Left ventricle myocardium superior (tissue), 1 donor: ENCODE measurements at places on chromosomes 12 and 14. TPM values are rescaled to one million over a fixed set of nuclear protein-coding genes. Genes with fewer than 3 reads are reported as not detected.

KRT72 gene
- not detected for total RNA-seq

- no peak for DNase-seq
These were observed 101.4 kb downstream of the SLC8A3 start for GRCh38 chr14:70087380-70087697.

CLEC2A gene
- total RNA-seq: not detected

- no peak for DNase-seq
These were observed 96.3 kb upstream of the HIF1A start for GRCh38 chr14:61598980-61599379.

GRCh38 chr12:68844788-68845695, 37.1 kb downstream of the MDM2 start:
- DNase-seq: no peak

ENDOU gene
- total RNA-seq: 0.30 TPM

DNA sequence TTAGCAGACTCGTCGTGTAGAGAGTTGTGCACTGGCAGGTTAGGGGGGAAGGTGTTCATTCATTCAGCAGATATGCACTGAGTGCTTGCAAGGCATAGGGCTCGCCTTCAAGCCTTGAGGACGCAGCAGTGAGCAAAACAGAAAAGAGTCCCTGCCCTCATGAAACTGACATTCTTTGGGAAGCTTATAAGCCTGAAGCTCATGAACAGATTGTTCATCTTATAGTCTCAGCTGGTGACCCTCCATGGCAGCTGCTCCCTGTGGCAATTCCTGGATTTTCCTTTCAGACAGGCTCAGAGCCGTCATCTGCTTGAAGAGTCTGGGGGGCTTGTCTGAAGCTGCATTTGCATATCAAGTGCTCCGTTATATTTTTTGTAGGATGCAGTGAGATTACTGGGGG, 148.4 kb downstream of the PRKCH start:
- DNase-seq: no peak

- DNase-seq: no peak
These were observed 220.6 kb upstream of the RGS6 start for GRCh38 chr14:71711619-71712018.
